GM12865 (cell line): ENCODE measurements at places on chromosomes 13 and 19.
A peak's percentile ranks its signal among the peaks of the same experiment; 100 is the strongest.

DNA sequence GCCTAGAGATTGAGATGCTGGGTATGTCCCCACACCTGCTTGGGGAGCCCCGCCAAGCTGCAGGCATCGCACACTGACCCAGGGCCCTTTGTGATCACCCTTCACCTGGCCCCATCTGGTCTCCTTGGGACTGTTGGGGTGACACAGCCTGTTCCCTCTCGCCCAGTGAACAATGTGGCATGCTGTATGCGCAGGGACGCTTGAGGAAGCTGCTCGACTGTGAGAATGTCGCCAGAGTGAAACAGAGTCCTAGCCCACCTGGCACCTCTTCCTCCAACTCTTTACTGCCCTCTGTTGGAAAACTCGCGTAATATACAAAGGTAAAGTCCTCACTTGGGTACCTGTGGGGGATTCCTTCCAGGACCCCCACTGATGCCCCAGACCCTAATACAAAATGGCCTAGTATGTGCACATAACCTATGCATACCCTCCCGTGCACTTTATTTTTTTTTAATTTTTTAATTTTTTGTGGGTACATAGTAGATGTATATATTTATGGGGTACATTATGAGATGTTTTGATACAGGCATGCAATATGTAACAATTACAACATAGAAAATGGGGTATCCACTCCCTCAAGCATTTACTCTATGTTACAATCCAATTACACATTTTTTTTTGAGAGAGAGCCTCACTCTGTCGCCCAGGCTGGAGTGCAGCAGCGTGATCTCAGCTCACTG, 9.0 kb downstream of the BLOC1S3 start:
- DNase-seq, result peak; percentile 68

DNA sequence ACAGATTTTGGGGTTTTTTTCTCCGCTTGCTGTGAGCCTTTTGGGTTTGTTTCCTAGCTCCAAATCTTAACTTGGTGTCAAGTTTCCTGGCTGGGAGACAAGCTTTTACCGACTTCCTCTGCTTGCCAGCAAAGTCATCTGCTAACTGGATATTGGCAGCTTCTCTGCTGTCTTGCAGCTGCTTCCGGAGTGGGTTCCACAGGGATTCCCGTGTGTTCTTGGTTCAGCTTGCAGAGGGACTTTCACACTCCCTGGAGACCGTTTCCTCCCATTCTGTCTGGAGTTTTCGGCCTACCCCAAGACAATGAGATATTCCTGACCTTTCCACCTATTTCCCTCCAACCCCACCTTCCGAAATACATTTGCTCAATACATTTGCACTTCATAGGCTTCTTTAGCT, 2.2 kb upstream of the COLGALT1 start:
- DNase-seq, result peak; percentile 57

DNA sequence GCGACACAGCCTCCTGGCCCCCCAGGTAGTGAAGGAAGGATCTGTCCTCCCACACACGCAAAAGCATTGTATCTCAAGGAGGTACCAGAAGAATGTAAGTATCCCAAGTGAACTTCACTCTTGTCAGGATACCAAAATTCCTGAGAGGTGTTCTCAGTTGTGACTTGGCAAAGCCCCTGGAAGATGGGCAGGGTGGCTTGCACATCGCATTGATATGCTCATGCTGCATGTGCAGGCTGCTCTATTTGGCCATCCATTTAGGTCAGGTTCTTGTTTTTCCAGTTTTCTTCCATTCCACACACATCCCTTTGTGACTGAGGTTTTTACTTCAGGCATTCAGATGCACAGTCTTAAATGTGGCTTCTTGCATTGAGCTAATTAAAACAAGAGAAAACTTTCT, 382.8 kb downstream of the FOXO1 start:
- DNase-seq, result no peak

DNA sequence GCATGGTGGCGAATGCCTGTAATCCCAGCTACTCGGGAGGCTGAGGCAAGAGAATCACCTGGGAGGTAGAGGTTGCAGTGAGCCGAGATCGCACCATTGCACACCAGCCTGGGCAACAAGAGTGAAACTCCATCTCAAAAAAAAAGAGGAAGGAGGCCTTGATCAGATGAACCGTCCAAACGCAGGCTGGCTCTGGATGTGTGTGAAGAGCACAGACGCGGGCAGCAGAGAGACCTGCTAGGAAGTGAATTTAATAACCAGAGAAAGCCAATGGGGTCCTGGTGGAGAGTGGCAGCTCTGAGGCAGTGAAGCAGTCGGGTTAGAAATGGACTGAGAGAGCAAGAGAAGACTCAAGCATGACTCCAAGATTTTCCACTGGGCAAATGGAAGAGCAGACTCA, 136.5 kb downstream of the RNF17 start:
- peak; percentile 34 for DNase-seq

GRCh38 chr19:50843205-50843604, 9.8 kb upstream of the KLK15 start:
- no peak for DNase-seq

- DNase-seq, result no peak
These were observed 1222.3 kb upstream of the SLC10A2 start for GRCh38 chr13:104288496-104288895.

- DNase-seq, result no peak
These were observed 27.9 kb downstream of the UGGT2 start for GRCh38 chr13:96025283-96025682.

- DNase-seq, result no peak
These were observed 27.5 kb upstream of the SERPINE3 start for GRCh38 chr13:51311957-51312520.

- DNase-seq, result no peak
These were observed 222.0 kb downstream of the ZNF536 start for GRCh38 chr19:30593975-30594745.

DNA sequence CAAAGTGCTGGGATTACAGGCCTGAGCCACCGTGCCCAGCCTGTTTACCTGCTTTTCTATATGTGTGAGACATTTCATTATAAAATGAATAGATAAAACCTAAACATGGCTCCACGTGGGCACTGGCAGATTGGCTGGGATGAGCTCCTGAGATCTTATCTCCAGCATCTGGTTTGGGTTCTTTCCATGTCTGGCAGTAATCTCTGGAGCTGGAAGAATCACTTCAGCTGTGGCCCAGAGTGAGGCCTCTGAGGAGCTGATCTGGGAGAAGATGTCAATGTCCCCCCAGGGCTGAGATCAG, 5.5 kb upstream of the SULT2A1 start:
- no peak for DNase-seq

GRCh38 chr13:25478186-25478585, 106.4 kb downstream of the ATP8A2 start:
- DNase-seq, result no peak

DNA sequence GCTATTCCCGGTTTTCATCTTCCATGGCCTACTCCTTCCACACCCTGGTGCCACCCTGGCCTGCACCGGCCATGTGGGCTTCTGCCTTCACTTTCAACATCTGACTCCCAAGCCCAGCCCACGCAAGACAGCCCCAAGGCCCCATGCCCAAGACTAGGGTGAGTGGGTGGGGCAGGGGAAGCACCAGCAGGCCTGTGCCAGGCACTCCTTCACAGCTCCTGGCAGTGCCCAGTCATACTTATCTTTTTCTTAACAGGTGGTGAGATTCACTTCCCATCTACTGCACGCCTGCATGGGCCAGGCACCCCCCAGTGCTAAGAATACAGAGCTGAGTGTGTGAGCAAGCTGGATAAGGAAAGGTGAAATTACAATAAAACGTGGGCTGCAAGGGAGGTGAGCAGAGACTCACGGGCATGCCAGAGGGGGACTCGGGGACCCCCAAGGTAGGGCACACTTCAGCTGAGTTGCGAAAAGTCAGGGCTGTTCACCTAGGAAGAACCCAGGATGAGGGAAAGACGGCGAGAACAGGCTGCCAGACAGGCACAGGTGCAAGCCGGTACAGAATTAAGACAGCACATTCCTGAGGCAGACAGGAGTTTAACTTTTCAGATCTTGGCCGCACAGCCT, 55.7 kb downstream of the COL4A1 start:
- DNase-seq, result no peak

GRCh38 chr19:6481541-6482342, at the start of gene DENND1C:
Gene DENND1C (minus strand): TSS chr19:6481787. CDS start chr19:6481695, 92 bp downstream.
- peak; percentile 87 for DNase-seq

- no peak for DNase-seq
These were observed 166.1 kb downstream of the LIG4 start for GRCh38 chr13:108049211-108049610.

DNA sequence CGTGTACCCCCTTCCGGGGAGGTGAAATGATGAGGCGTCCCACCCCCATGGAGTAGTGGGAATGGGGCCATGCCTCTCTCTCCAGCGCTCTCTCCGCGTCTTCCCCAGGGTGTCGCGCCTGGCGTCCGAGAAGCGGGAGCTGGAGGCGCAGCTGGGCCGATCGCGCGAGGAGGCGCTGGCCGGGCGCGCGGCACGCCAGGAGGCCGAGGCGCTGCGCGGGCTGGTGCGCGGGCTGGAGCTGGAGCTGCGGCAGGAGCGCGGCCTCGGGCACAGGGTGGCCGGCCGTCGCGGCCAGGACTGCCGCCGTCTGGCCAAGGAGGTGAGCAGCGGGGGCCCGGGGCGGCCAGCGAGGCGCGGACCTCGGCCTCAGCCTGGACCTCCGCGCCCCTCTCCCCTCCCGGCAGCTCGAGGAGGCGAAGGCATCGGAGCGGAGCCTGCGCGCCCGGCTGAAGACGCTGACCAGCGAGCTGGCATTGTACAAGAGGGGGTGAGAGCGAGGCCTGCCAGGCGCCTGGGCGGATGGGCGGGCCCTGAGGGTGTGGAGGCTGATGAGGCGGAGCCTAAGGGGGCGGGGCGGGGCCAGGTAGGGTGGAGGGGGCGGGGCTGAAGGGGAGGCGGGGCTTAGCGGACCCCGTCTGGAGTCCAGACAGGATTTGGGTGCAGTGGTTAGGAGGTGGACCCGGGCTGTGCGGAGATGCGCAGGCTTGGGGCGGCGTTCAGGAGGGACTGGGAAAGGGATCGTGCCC, 7.7 kb downstream of the PGLYRP1 start:
- peak; percentile 52 for DNase-seq

DNA sequence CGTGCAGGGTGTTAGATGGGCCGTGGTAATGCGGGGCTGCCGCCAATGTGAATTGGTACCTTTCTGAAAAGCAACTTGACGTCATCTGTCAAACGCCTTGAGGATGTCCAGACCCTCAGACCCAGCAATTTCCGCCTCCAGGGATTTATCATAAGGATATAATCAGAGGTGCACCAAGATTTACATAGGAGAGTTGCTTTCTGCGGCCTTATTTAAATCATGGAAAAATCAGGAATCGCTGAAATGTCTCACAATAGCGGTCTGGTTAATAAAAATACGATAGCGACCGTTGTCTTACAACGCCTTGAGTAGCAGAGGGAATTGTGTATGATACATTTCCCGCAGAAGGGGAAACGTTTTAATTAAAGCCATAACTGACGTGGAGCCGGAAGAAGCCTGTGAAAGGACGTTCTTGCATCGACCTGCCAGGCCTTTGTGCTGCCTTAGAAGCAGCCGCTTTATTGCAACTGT, 32.3 kb upstream of the NDUFS7 start:
- DNase-seq, result no peak

DNA sequence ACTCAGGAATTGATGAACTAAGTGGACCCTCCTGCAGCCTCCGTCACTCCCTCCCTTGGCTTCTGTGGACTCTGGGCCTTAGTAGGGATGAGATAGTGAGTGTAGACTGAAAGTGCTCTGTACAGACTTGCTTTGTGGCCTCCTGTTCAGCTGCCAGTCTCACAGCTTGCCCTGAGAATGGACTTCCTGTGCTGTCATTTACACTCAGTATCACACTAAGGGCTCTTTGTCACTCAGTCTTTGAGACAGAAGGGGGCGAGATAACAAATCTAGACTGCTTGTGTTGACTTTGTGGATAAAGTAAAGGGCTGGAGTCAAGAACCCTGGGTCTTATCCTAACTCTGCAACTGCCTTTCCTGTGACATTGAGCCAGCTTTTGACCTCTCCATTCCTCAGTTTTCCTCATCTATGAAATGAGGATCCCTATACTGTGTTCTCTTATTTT, 21.0 kb upstream of the SPRY2 start:
- DNase-seq, result peak; percentile 53

- DNase-seq, result no peak
These were observed 1.1 kb downstream of the SHANK1 start for GRCh38 chr19:50718255-50719118.

GRCh38 chr19:18807861-18808331, 16.8 kb upstream of the COMP start:
- DNase-seq, result no peak

DNA sequence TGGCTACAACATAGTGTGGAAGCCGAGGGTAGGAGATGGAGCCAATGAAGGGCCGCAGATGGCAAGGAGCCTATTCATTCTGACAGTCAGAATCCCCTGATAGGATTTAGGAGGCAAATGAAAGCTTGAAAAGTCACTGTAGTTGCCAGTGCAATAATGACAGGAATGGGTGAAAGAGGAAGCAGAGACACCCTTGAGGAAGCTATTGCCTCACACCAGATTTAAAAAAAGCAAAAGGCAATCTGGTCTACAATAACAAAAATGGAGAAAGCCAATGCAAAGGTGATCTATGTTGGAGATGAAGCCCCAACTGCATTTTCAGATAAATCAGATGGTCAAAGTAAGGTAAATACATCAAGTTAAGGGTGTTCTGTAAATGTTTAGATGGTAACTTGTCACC, 158.5 kb downstream of the TUBA3C start:
- DNase-seq, result no peak

DNA sequence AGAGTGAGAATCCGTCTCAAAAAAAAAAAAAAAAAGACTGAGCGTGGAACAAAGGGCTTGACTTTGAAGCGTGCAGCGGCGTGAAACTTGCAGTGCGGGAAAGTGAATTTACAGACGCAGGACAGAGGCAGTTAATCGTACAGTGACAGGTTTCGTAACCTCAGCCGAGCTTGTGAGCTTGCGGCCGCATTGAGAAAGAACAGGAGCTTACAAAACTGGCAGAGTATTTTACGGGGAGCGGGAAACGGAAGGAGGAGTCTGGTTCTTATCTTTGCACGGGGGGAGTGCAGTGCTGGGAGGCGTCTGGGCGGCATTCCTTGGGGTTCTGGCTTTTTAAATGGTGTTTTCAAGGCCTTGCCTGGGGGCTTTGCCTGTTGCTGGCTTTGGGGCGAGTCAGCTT, 6.0 kb upstream of the BSG start:
- DNase-seq, result no peak

DNA sequence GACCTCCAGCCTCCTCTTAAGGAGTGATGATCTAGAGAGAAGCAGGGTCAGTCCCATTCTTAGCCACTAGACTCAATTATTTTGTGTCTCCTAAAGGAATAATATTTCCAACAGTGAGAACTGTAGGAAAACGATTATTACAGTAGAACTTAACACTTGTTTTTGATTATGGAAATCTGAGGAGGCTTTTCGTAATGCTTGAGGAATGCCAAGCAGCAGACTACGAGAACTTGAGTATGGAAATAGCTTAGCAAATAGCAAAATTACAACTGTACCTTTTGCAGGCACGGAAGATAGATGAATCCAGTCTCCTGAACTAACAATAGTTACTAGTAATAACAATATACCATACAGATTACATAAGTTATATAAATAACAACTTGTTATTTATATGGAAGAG, 12.2 kb downstream of the BRD4 start:
- no peak for DNase-seq

GRCh38 chr13:24899601-24900000, 135.6 kb downstream of the RNF17 start:
- no peak for DNase-seq

GRCh38 chr13:108226184-108226583, 8.0 kb downstream of the ABHD13 start:
- DNase-seq, result peak; percentile 8

GRCh38 chr13:42454749-42455148, 119.2 kb upstream of the TNFSF11 start:
- DNase-seq, result no peak

GRCh38 chr19:7560255-7560654, 24.7 kb downstream of the PNPLA6 start:
- no peak for DNase-seq
